ENCODE measurements at places on chromosomes 6 and 20.
A peak's percentile ranks its signal among the peaks of the same experiment; 100 is the strongest.

GRCh38 chr6:40325041-40325440, 262.1 kb downstream of the LRFN2 start:
- DNase-seq: no peak

DNA sequence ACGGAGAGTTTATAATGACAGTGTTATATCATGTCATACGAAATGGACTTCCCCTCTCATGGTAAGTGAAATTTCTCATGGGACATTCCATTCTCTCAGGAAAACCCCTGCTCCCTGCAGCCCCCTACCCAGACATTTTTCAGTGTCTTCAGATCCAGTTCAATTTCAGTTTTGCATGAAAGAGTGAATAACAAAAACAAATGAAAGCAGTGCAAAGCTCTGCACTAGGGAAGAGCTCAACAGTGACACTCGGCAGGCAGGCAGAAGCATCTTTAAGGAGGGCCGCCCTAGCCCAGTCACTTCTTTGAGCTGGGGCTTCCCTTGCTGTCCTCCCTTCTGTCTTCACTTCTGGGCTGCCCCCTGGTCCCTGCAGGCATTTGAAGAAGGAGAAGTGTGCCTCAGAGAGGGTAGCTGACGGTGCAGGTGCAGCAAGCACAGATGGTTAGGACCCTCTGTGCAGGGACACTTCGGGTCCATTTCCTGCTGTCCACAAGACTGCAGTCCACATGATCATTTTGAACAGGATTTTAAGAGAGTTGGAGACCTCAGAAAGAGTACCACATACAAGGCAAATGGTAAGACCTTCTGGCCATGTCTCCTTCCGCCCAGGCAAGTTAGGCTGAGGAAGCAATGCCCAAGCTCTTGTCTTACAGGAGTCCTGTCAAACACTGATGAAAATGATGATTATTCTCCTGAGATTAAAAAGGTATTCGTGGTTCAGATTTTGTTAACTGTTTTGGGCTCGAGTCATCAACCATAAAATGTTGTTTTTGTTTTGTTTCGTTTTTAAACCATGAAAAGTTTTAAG, 5.4 kb upstream of the DUSP22 start:
- DNase-seq: no peak

GRCh38 chr20:19658137-19658536, 99.9 kb upstream of the RIN2 start:
- DNase-seq: no peak

DNA sequence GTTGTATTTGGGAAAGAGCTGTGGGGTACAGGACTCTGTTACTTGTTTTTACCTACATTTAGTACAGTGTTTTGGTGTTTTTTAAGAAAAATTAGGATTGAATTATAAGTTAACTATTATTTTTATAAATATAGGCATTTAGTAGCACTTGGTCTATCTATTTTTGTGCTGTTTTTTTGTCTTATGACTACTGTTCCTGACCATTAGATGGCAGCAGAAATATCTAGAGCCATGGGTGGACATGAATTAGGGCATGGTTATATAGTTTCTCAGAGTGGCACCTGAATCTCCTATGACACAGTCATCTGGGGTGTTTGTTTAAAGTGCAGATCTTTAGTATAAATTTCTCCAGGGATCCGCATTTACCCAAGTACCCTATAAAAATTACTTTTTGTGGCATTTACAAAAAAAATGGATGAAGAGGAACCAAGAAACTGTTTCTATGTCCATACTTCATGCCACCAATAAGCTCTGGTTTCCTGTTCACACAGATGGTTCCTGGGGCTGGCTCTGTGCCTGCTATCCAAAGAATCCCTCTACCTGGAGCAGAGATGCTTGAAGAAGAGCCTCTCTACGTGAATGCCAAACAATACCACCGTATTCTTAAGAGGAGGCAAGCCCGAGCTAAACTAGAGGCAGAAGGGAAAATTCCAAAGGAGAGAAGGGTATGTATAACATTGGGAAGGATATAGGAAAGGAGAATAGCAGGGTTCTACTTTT, 19.8 kb downstream of the NFYA start:
- no peak for DNase-seq

GRCh38 chr6:144075875-144076274, 19.5 kb downstream of the SF3B5 start:
- DNase-seq: no peak

GRCh38 chr6:157684620-157685299, 138.3 kb upstream of the SNX9 start:
- DNase-seq: no peak

DNA sequence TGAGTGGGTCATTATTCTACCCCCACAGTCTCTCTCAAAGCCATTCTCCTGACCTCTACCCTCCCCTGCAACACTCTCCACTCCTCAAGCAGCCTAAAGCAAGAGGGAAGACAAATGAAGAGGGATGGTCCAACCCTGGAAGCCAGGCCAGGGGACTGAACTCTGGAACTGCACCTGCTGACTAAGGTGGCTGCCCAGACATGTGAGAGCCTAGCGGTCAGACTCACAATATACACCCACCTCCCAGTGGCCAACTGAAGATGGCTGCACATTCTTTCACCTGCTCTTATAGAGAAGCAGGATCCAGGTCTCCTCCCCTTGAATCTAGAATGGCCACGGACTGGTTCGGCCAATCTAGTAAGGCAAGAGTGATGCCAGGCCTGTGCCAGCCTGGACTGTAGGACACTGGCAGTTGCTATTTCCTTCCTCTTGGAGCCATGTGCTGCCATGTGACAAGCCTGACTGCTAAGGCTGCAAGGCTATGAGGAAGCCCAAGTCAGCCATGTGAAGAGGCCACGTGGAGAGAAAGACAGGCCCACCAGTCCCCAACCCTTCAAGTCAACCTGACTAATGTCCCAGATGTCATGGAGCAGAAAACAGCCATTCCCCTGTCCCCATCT, 31.8 kb downstream of the ACSS1 start:
- no peak for DNase-seq

GRCh38 chr20:62769346-62770071, 26.8 kb upstream of the MRGBP start:
- DNase-seq: no peak

- DNase-seq: peak; percentile 73
These were observed 59.4 kb upstream of the CITED2 start for GRCh38 chr6:139433631-139434419.

- DNase-seq: no peak
These were observed 797 bp downstream of the PBX2 start for GRCh38 chr6:32189069-32189741.

GRCh38 chr20:38321959-38322598, 18.1 kb downstream of the BPI start:
- DNase-seq: peak; percentile 69

GRCh38 chr6:53306819-53307347, 41.9 kb downstream of the ELOVL5 start:
- no peak for DNase-seq

- DNase-seq: no peak
These were observed 19.4 kb downstream of the MAP3K5 start for GRCh38 chr6:136772685-136773472.

DNA sequence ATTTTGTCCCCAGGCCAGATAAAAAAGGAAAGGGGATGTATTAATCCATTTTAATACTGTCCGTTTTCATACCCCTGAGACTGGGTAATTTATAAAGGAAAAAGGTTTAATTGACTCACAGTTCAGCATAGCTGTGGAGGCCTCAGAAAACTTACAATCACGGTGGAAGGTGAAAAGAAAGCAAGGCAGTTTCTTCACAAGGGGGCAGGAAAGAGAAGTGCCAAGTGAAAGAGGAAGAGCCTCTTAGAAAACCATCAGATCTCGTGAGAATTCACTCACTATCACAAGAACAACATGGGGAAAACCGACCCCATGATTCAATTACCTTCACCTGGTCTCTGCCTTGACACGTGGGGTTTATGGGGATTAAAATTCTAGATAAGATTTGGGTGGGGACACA, 152.5 kb downstream of the IBTK start:
- no peak for DNase-seq

DNA sequence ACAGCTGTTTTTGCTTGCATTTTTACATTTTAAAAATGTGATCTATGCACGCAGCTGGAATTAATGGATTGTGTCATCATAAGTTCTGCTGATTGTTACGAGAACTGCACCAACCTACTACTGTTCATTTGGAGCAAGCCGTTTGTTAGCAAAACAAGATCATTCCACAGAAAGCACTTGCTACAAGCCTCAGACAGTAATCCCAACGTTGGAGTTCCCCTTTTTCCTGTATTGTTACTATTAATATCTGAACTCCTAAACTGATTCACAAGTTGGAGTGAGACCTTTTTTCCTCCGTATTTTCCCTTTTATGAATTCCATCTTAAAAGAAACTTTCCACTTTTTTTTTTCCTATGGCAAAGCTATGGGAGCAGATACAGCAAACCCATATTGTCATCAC, 3.5 kb downstream of the TENT5A start:
- DNase-seq: no peak

DNA sequence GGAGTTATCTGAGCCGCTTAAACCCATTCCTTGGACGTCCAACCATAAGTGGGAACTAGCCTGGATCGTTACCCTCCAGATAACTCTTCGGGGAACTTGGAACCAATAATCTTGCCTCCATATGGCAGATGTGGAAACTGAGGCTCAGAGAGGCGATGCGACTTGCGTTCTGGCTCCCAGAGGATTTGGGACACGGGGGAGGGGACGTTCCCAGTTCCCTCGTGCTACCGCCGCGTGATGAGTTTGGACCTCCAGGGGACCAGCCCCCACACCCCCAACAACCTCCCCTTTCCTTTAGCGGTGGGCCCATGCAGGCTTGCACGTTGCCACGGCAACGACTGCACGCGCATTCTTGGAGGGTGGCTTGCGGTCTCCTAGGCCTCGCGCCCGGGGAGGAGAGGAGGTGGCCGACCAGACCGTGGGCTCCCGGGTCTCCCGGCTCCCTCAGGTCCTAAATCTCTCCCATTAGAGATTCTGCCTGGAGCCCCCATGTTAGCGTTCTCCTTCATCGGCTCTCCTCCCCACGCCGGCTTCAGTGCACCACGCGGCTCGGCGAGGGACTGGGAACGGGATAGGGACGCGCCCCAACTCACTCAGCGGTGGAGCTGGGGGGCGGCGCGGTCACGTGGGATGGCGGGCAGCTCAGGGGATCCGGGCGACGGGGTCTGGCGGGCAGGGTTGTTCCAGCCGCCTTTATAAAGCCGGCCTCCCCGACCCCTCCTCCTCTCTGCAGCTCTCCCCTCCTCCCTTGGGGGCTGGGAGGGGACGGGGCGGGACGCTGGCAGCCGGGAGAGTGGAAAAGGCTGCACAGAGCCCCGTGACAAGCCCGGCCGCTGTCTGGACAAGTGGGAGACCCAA, at the start of gene PLTP:
Gene PLTP (minus strand): TSS at position 670 of the 858 bp plus-strand sequence. CDS start 703 bp downstream, outside the sequence.
- no peak for DNase-seq

- DNase-seq: no peak
These were observed 77.7 kb downstream of the BMP2 start for GRCh38 chr20:6845141-6845540.

DNA sequence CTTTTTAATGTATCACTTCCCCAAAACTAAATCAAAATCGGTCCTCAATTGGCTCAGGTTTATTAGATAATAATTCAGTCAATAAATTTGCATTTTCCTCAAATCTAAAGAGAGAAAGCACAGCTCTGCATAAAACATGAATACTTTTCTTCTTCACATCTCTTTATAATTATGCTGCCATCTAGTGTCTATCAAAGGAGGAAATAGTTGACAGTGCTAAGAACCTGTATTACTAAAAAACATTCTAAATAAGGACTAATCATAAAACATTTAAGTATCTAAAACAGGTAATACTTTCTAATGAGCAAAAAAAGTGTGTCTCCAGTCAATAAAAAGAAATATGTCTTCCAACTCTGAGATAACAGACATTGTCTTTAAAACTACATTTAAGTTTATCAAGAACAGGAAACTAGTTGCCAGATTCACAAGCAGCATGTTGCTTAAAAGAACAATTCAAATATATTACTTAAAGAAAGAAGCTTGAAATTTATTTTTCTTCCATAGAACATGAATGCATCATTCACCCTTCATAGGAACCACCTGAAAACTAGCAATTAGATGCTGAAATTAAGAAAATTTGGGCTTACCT, 56.5 kb upstream of the DST start:
- no peak for DNase-seq

DNA sequence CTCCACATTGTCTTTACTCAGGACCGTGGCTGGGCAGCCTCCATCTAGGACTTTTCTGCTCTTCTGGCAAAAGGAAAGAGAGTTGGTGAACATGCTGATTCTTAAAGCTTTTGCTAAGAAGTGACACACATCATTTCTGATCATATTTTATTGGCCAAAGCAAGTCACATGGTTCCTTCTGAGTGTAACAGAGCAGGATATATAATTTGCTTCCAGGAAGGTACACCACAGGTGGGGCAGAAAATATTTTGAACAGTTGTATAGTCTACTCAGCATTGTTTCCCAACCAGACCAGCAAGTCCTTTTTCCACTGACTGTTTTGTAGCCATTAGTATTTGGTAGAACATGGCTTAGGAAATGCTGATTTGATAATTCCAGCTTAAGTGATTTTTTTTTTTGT, 73.5 kb downstream of the AKAP7 start:
- no peak for DNase-seq

- no peak for DNase-seq
These were observed 81.7 kb downstream of the ARHGAP18 start for GRCh38 chr6:129628101-129628815.

DNA sequence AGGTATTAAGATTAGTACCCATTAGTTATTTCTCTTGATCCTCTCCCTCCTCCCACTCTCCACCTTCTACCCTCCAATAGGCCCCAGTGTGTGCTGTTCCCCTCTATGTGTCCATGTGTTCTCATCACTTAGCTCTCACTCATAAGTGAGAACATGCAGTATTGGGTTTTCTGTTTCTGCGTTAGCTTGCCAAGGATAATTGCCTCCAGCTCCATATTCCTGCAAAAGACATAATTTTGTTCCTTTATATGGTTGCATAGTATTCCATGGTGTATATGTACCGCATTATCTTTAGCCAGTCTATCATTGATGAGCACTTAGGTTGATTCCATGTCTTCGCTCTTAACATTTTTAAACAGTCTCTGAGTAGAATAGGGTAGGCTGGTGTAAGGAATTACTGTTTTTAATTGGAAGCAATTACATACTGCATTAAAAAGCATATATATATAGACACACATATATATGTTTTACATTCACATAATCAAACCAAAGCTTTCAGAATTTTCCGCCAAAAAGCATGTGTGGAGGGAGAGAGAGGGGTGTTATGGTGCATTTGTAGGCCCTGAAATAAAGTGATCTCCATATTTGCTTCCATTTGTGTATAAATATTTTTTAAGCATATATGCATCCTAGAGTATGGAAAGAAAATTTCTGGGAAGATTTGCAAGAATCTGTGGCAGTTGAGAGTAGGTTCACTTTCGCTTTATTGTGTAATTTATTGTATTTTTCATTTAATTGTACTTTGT, 709 bp upstream of the ANKEF1 start:
- no peak for DNase-seq
